ENCODE measurements at places on chromosomes 3 and 15.

DNA sequence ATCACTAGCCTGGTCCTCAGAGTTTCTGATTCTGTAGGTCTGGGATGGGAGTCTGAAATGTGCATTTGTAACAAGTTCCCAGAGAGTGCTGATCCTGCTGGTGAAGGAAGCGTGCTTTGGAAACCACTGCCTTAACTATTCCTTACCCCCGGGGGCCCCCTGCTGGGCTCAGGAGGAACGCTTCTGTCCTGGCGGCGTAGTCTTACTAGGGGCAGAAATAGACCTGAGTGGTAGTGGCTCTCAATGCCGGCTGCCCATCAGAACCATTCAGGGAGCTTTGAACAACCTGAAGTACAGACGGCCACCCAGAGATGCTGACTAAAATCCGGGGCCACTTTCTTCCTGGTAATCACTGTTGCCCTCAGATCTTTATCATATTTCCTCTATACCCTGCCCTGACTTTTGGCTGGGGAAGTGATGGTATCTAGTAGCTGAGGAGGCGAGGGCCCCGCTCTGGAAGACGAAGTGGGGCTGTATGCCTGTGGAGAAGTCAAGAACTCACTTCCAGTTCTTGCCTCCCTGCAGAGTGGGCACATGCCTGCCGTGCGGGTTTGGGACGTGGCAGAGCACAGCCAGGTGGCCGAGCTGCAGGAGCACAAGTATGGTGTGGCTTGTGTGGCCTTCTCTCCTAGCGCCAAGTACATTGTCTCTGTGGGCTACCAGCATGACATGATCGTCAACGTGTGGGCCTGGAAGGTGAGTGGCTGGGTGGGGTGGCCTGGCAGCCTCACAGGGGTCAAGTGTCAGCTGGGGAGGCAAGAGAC lies 16.3 kb upstream of the JMJD7 start:
- peak; percentile 73 for DNase-seq

DNA sequence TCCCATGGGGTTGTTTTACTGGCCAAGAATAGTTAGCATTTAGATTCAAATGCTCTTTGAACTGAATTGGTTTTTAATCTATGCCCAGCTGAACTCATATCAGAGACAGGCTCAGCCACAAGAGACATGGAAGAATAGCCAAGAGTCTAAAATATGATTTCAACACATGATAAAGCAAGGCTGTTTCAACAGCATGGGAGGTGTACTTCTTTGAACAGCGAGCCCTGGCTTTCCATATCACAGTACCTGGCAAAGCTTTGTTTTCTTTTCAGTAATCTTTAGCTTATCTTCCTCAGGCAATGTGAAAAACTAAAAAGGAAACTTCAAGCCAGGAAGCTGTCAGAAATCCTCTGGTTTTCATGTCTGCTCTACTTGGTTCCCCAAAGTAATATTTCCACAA lies 413.6 kb upstream of the ADAMTS9 start:
- no peak for DNase-seq

DNA sequence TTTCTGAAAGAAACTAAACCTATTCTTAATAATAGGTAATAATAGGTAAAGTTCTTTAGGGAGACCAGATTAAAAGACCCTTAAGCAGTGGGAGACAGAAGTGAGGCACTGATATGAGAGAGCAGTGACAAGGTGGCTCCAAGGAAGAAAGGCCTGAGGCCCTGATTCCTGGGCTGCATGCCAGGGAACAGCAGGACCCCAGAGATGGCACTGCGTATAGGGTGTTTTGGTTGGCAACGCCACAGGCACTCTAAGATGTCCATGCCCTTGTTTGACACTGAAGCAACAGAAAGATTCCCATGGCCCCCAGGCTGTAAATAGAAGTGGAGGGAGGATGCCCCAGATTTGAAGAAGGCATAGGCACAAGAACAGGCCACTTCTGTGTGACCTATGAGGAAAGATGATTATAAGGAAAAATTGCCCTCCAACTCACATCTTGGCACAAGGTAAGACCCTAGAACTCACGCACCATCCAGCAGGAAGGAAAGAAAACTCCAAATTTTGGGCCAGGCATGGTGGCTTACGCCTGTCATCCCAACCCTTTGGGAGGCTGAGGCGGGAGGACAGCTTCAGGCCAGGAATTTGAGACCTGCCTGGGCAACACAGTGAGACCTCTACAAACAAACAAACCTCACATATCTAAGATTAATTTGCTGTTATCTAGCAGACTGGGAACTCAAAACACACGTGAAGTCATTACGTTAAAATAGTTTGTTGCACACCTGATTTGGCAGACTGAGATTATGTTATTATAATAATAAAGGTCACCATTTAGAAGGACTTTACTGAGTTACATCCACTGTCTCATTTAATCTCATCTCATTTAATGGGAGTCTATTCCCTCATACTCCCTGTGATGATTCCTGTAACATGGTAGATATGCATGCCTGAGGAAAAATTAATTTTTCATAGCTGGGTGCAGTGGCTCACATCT lies 10.5 kb upstream of the BLM start:
- no peak for DNase-seq

- no peak for DNase-seq
Measured at GRCh38 chr3:67415511-67415910, 238.9 kb downstream of the SUCLG2 start.

- no peak for DNase-seq
Measured at GRCh38 chr3:40237889-40238571, 71.5 kb upstream of the EIF1B start.

GRCh38 chr3:30273304-30274072 lies 332.9 kb upstream of the TGFBR2 start:
- DNase-seq = no peak

DNA sequence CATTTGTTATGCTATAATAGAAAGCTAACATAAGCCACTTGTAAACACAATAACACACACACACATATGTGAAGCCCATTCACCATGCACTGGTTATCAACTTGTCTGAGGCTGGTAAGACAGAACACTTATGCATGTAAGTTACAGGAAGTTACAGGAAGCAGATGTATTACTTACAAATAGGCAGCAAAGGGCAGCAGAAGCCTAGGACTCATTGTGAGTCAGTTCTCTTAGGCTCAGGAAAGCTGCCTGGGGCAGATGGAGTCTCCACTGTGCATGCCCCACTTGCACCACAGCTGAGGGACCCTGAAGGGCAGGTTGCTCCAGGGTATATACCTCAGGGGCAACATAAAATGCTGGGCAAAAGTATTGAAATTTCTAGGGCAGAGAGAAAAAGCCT lies 748.8 kb upstream of the CCDC54 start:
- no peak for DNase-seq

- no peak for DNase-seq
Measured at GRCh38 chr3:112089956-112090886, 4.0 kb downstream of the C3orf52 start.

GRCh38 chr3:134325706-134326105 lies 48.5 kb downstream of the AMOTL2 start:
- no peak for DNase-seq

DNA sequence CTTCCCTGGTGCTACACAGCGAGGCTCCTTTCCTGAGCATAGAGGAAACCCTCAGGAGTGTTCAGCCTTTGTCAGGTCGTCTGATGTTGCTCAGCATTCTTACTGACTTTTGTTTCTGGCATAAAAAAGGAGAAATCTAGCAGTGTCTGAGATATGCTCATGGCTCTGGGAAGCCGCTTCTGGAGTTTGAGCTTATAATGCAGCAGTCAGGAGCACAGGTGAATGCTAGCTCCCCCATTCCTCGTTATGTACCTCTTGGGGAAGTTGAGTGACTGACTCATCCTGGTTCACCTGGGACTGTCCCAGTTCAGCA lies 49.2 kb upstream of the MYZAP start:
- no peak for DNase-seq

- no peak for DNase-seq
Measured at GRCh38 chr15:89999676-90000185, 1.4 kb upstream of the ZNF710 start.

DNA sequence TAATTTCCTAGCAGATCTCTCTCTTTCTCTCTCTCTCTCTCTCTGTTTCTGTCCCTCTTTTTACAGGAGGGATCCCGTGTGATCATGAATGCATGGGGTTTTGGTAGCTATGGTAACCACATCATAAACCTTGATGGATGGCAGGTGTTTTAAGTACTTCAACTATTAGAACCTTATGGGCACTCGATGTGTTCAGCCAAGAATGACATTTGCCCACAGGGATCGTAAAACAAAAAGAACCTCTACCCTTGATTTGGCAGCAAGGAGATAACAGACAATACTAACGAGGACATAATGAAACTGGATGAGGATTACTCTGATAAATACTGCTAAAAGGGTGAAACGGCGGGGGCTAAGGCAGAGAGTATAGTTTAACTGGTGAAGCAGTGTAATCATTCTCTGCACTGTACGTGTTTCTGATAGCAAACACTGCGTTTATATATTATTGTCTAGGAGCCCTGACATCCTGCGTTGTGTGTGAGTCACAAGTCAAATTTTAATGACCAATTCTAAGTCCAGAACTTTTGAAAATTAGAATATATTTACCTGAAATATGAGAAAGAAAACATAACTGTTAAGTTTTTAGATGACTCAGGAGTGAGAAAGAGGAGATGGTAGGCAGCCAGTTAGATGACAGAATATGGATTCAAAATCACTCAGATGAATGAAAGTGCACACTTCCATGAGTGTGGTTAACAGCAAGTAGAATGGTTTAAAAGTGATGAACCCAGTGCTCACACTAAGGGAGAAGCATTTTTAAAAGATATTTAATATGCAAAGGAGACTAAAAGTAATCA lies 80.3 kb downstream of the OTOL1 start:
- no peak for DNase-seq

DNA sequence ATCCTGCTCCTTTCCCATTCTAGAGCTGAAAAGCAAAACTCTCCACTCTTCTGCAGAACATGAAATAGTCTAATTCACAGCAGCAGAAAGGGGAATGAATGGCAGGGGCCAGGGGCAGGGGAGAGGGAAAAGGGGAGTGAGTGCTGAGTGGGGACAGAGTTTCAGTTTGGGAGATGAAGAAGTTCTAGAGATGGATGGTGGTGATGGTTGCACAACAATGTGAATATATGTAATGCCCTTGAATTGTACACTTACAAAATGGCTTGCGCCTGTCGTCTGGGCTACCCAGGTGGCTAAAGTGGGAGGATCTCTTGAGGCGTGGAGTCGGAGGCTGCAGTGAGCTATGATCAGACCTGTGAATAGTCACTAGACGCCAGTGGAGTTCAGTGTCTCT lies 78.5 kb upstream of the MEF2A start:
- no peak for DNase-seq

DNA sequence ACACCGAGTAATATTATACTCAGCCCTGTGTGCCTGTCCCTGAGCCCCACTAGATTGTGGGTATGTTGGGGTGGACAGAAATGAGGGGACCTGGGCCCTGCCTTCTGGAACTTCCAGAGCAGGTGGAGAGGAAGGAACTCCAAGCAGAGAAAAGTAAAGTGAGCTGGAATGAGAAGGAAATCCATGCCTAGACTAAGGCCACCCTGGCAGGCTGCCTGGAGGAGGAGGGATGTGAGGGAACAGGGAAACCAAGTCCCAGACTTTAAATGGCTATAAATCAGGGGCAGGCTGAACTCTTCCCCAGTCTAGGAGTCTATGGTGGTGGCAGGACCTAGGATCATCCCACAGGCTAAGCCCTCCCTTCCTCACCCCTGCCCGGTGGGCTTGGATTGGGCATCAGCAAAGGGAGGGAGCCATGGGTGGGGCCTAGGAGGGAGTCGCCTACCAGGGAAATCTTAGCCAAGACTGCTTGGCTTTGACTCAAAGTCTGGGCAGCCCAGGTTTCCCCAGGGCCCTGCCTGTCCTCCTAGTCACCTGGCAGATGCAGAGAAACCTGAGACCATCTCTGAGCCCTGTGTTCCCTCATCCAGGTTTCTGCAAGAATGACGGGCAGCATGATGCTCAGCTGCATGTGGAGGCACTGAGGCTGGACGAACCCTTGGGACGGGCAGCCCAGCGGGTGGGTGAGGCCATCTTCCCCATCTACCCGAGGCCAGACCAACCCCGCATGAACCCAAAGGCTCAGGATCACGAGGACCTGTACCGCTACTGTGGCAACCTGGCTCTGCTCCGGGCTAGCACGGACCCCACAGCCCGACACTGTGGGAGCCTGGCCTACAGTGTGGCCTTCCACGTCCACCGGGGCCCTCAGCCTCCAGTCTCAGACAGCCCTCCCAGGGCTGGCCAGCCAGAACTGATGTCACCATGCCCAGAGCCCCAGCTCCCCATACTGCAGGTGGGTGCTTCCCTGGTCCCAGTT lies 15.6 kb upstream of the STRA6 start:
- no peak for DNase-seq

All from GM12892 (cell line).